ENCODE measurements at places on chromosomes 1 and 21. TPM values are rescaled to one million over a fixed set of nuclear protein-coding genes. Genes with fewer than 3 reads are reported as not detected.

The FMO2 gene
- 0.25 TPM for total RNA-seq

The CXADR gene
- 255 TPM for total RNA-seq

The WDR77 gene
- 15.0 TPM for total RNA-seq

The PLA2G4A gene
- 1.2 TPM for total RNA-seq

The PLD5 gene
- 2.7 TPM for total RNA-seq

The PTAFR gene
- total RNA-seq: 0.74 TPM

The ESRRG gene
- total RNA-seq: 7.1 TPM

The ICOSLG gene
- total RNA-seq: 0.25 TPM

The DIO1 gene
- total RNA-seq: not detected

The IFI44L gene
- total RNA-seq: 4.4 TPM

The MXRA8 gene
- 11.3 TPM for total RNA-seq

The TCHHL1 gene
- not detected for total RNA-seq

The PTGER3 gene
- total RNA-seq: 1.2 TPM

The GCSAML gene
- total RNA-seq: under 0.01 TPM

The OR14C36 gene
- total RNA-seq: not detected

The TRIM58 gene
- total RNA-seq: 5.7 TPM

The ASPM gene
- 6.1 TPM for total RNA-seq

The FMN2 gene
- 64.4 TPM for total RNA-seq

The BARHL2 gene
- total RNA-seq: not detected

The SPATA1 gene
- total RNA-seq: 0.74 TPM

The FAM89A gene
- 1.5 TPM for total RNA-seq

The GBP3 gene
- total RNA-seq: 0.74 TPM

The CHTOP gene
- total RNA-seq: 61.2 TPM

The TINAGL1 gene
- 1.7 TPM for total RNA-seq

The CAMK2N1 gene
- 74.3 TPM for total RNA-seq

The CYP4B1 gene
- total RNA-seq: under 0.01 TPM

The GBP1 gene
- total RNA-seq: 0.49 TPM

The SIPA1L2 gene
- 26.8 TPM for total RNA-seq

The KRTAP12-2 gene
- not detected for total RNA-seq

The RPS6KA1 gene
- 3.4 TPM for total RNA-seq

The KRTAP19-3 gene
- not detected for total RNA-seq

The MSH4 gene
- 0.98 TPM for total RNA-seq

The WDTC1 gene
- 20.9 TPM for total RNA-seq

The GPR157 gene
- 0.25 TPM for total RNA-seq

The SYT2 gene
- total RNA-seq: 0.98 TPM

The FLG gene
- total RNA-seq: under 0.01 TPM

The LCE1C gene
- not detected for total RNA-seq

The HAO2 gene
- not detected for total RNA-seq

The OR6N2 gene
- not detected for total RNA-seq

The TCHH gene
- total RNA-seq: 0.25 TPM

The CALML6 gene
- under 0.01 TPM for total RNA-seq

The SPATA45 gene
- 0.49 TPM for total RNA-seq

The PRRX1 gene
- total RNA-seq: 5.4 TPM

The S100A3 gene
- total RNA-seq: not detected

The PGLYRP3 gene
- not detected for total RNA-seq

The ETV3 gene
- 12.5 TPM for total RNA-seq

The RSPO1 gene
- total RNA-seq: not detected

The WRAP73 gene
- total RNA-seq: 14.0 TPM

The AKNAD1 gene
- 3.0 TPM for total RNA-seq

The PPP1R12B gene
- total RNA-seq: 30.5 TPM
